ENCODE measurements at places on chromosomes 11 and 22.

GRCh38 chr11:65225279-65226102 is 36.3 kb upstream of the POLA2 start:
- DNase-seq, result peak; percentile 79

GRCh38 chr22:19663286-19663815 is 51.0 kb upstream of the SEPTIN5 start:
- DNase-seq, result no peak

- DNase-seq, result no peak
These were observed 10.5 kb downstream of the EHD1 start for GRCh38 chr11:64867748-64868462.

DNA sequence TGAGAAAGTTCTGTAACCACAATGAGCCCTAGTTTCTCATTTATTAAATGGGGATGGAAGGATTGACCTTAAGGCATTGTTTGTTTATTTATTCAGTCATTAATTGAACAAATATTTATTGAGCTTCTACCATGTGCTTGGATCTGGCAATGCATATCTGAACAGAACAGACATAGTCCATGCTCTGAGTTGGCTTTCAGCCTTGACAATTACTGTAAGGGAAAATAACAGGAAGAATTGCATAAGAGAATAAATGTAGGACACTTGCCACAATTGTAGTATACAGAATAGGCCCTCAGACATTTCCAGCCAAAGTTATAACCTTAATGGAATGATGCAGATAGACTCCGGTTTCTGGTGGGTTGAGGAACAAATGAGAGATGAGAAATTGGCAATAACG is 160.5 kb upstream of the TTC12 start:
- no peak for DNase-seq

DNA sequence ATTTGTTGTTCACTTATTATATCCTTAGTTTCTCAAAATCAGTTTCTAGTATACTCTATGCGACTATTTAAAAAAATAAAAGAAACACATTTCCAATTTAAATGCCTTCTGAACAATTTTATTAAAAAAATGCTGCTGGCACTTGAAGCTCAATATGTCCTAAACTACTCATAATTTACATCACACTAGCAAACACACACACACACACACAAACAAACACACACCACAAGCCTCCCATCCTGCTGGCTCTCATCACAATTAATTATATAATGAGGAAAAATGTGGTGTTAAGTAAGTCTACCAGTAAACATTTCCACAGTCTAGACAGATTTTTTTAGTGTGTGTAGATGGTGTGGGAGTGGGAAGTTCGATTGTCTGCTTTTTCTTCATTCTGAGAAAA is 350.3 kb downstream of the AASDHPPT start:
- no peak for DNase-seq

GRCh38 chr11:28077521-28077920 is 30.4 kb downstream of the KIF18A start:
- DNase-seq, result no peak

DNA sequence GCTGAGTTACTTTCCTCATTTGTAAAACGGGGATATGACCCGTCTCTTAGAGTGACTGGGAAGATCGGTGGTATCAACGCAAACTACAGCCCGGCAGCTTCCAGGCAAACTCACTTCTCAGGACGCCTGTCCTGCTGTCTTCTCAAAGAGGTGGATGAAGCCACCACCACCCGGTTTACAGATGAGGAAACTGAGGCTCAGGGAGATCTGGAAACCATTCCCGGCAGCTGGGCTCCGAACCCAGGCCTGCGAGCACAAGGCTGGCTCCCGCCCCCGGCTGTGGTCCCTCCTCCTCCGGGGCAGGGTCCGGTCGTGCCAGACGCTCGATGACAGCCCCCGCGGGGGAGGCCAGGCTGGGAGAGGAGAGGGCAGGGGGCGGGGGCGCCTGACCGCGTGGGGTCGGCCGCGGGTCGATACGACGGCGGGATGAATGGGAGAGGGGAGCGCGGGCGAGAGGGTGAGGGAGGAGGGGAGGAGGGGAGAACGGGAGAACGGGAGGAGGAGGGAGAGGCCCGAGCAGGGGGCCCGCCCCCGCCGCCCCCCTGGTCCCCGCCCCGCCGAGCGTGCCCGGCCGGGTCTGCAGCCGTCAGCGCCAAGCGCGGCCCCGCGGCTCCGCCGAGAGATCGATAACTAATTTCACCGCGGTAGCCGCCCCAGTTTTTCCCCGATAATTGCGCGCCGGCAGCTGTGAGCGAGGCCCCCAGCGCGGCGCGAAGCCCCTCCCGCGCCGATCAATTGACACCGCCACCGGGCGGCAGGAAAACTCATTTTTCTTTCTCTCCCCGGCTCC is 14.0 kb downstream of the IGLL1 start:
- DNase-seq, result no peak

DNA sequence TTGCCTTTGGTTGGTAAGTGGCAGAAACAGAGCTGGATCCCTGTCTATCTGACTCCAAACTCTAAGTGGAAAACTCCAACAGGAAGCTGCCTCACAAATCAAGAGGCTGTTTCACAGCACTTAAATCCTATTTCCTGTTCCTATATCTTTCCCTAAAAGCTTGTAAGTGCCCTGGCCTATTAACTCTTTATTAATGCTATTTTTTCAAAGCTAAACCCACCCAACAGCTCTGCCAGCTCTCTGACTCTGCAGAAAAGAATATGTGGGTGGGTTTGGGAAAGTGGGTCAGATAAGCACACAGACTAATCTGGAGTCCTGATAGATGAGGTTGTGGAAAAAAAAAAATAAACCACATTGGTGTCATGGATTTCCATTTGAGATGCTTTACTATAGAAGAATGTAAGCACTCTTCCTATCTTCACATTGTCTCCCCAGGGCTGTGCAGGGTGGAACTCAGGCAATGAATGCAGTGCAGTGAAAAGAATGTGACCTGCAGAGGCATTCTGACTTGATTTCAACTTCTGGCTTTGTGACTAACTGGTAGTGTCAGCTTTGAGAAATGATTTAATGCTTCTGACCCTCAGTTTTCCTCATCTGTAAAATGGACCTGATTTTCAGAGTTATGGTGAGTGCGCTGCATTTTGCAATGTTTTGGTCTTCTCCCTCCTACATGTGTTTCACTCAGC is 125.6 kb downstream of the AASDHPPT start:
- DNase-seq, result no peak

GRCh38 chr22:41683052-41683451 is 5.6 kb downstream of the SNU13 start:
- no peak for DNase-seq

DNA sequence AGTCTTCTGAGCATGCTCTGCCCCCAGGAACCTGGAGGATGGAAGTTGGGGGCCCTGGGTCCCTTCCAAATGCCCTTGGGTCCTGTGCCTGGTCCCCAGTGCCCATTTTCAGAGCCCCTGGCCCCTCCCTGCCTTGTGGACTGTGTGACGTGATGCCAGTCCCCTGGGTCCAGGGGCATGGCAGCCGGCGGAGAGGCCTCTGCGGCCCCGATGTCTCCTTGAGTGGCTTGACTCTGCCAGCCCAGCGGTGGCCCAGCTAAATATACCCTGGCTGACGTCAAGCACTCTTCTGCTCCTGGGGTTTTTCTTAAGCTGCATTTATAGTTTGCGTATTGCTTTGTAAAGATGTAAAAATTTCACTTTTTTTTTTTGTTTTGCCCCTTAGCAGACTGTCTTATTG is 35.2 kb upstream of the PARVG start:
- DNase-seq, result no peak

GRCh38 chr11:59429924-59430516 is 3.8 kb upstream of the OR5A2 start:
- no peak for DNase-seq

DNA sequence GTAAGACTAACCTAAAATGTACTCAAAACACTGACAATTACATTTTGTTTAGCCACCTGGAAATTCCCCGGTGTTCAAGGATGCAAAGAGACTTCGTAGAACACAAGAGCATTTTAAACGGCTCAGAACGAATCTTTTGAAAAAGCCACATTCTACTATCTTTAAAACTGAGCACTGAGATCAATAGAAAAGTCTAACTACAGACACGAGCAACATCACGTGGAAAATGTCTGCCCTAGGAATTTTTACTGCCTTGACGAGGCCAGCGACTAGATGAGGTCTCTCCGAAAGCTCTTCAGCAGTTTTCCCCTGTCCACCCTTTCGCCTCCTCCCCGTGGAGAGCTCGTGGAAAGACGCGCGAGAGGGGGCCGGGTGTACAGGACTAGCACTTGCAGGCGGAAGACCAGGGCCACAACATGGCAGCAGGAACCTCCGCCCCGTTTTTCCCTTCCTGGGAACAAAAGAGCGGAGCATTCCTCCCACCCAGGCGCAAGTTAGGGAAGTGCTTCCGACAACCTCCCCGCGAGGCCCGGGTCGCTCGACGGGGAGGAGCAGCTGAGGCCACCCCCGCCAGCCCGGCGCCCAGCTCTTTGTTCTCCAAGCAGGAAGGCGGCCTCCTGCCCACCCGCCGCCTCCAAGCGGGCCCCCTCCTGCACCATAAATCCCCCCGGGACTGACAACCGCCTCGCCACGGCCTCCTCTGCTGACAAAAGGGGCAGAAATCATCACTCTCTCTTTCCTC is 1.1 kb downstream of the EIF4G2 start:
- DNase-seq, result peak; percentile 82

DNA sequence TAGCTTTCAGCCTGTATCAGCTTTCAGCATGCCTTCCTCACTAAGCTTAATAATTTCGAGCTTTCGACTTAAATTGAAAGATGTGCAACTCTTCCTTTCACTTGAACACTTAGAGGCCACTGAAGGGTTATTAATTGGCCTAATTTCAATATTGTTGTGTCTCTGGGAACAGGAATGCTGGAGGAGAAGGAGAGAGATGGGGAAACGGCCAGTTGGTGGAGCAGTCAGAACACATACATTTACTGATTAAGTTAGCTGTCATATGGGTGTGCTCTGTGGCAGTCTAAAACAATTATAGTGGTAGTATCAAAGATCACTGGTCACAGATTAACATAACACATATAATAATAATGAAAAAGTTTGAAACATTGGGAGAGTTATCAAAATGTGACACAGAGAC is 106.2 kb downstream of the LRRC32 start:
- no peak for DNase-seq

DNA sequence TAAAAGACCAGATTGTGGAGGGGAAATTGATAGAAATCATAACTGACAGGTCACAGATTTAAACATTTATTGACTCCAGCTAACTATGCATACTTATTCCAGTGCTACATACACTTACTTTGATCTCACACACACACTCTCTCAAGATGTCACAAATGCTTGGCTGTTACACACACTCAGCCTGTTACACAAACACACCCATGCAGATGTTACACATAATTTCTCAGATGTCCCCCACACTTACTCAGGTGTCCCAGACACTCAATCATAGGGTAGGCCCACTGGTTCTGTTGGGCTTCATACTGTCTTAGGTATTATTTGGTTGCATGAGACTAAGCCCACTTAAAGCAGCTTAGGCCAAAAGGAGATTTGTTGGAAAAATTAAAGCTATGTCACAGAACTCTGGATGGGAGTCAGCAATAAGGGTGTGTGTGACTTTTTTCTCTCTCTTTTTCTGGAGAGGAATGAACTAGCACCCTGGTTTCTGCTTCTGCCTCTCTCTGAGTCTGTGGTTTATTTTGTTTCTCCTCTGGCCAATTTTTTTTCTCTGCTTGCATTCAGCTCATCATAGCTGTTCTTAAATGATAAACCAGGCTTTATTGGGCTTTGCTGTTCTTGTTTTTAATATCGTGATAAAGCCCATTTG is 179.4 kb downstream of the INSC start:
- DNase-seq, result no peak

- DNase-seq, result no peak
These were observed 30.7 kb downstream of the ST3GAL4 start for GRCh38 chr11:126385991-126386728.

DNA sequence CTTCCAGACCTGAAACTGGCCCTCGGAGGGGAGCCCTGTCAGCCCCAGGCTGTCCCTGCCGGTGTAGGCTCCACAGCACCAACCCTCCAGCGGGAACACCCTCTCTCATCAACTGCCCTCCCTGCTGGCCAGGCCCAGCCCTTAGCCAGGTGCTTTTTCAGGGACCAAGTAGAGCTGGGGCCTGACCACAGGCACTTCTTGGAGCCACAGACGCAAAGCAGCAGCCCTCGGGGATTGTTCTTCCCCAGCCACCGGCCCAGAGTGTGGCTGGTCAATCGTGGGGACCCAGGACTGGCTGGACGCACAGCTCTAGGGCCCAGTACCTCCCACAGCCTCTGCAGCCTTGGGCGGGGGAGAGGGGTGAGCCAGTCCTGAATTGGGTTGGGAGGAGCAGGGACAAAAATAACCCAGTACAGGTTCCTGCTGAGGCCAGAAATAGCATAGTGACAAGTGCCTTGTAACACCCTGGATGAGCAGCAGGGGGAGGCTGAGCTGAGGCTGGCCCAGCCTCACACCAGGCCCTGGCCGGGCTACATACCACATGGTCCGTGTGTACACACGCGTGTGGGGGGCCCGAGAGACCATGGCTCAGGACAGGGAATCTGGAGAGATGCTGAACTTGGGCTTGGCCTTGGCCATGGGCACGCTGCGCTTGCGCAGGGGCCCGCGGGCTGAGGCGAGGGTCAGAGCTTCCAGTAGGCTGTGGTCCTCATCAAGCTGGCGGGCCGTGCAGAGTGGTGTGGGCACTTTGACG is 2.0 kb downstream of the KCNJ11 start:
- DNase-seq, result no peak

DNA sequence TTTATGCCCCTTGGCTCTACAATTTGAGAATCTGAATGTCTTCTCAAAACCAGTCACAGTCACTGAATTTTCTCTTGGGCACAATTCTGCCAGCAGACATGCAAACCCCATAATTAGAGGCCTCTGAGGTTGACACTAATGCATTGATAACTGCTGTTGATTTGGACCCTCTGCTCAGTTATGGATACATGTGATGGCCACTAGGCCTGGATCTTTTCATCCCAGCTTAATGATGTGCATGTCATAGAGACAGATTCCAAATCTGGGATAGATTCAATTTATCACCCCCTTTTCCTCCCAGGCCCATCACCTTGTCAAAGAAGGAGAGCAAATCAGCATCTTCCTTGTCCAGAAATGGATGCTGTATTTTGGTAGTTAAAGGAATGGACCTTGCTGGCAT is 92.2 kb downstream of the C11orf91 start:
- no peak for DNase-seq

DNA sequence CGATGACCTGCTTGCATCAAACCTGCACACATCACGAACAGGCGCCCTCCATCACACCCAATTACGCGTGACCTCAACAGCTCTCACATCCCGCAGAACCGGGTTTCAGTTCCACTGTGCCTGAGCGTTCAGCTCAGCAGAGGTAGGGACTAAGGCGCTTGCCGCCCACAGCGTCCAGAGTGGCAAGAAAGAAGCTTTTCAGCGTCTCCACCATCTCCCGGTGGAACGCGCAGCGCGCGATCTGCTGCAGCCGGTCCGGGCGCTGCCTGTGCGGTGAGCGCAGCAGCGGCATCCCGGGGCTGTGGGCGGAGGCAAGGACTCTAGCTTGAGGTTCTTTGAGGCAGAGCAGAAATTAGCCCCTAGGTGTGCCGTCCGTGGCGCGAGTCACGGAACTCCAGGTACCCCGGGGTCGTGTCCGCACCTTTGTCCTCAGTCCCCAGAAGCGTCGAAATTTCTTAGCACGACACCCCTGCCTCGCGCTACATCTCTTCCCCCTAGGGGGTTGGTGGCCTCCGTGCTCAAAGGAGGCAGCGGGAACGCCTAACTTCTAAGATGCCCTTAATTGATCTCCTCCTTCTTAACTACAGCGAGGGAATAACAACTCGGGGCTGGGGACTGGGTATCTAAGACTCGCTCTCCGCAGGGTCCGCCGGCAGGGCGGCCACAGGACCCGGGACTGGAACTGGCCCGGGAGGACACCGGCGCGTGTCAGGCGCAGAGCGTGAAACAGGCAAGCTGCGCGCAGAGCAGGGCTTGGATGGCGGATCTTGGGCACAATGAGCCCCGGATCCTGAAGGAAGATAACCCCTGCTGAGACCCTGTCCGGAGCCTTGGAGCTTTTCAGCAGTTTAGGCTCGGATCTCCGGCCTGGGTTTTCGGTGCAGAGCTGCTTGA is 1.7 kb upstream of the CALCA start:
- DNase-seq, result no peak

All from sciatic nerve (tissue), 2 donors.